ENCODE measurements at places on chromosomes 7 and 10.

DNA sequence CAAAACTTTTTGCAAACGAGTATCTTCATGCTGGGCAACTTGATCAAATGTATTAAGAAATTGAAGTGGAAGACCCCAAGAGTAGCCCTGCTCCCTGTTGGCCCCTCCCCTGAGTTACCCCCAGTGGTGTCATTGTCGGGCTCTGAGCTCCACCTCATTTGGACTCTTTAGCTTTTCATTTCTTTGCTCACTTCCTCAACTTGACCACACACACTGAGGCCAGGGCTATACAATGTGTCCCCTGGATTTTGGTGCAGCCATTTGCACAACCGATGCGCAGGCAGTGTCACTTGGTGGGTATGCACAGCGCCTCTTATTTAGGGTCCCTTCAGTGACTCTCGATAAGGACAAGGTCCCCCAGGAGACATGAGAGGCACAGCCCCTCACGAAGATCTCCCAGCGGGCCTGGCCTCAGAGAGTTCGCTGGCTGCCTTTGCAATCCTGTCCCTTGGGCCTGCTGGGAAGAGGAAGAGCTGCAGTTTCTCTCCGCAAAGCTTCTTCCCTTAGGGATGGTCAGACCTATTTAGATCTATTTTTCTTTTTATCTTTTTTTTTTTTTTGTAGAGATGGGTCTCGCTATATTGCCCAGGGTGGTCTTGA is 2.5 kb upstream of the MUC3A start:
- no peak for DNase-seq

DNA sequence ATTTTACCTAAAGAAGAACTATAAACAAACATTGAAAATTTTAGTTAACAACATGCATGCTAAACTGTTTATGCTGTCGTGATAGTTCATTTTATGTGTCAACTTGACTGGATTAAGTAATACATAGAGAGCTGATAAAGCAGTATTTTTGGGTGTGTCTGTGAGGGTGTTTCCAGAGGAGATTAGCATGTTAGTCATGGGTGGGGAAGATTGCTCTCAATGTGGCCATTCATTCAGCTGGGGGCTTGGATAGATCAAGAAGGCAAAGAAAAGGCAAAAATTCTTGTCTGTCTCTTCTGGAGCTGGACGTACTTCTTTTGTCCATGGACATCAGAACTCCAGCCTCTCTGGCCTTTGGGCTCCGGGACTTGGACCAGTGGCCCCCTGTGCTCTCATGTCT is 172.9 kb upstream of the SEMA3E start:
- DNase-seq = no peak

GRCh38 chr10:71714031-71714410 is 5.6 kb downstream of the C10orf105 start:
- no peak for DNase-seq

GRCh38 chr10:86526606-86527005 is 5.0 kb upstream of the WAPL start:
- DNase-seq = no peak

- DNase-seq = no peak
Observed at GRCh38 chr10:8073691-8074416, 19.4 kb downstream of the GATA3 start.

DNA sequence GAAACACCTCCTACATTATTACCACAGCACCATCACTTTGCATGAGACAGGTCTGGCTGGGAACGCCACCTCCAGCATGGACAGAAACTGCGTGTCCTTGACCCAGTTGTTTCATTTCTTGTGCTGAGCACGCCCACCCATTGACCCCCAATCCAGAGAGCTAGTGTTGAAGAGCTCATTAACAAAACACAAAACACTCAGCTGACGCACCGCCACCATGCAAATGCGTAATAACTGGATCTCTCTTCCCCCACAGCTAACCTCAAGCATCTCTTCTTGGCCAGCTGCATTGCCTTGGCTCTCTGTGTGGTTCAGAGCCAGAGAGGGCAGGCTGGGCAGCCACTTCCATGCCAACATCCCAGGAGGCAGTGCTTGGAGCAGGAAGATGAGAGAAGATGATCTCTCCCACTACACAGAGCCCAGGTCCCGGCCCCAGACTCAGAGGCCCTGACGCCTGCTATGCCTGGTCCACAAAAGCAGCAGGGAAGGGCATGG is 173.5 kb downstream of the PLXNA4 start:
- DNase-seq = no peak

DNA sequence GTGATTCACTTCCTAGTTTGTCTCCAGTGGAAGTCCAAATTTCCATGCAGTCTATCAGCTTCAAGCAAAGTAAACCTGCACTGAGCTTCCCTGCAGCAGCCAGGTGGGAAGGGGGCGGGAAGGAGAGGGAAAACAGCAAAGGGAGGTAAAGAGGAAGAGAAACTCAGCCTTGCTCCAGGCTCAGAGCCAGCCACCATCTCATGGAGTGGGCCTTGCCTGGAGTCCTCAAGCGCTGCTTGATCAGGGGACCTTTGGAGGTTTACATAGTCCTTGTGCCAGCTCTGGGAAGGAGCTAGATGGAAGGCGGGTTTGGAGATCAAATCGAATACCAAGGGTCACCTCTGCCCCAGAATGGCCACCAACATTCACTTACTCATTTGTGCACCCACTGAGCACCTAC is 7.4 kb downstream of the CRTAC1 start:
- no peak for DNase-seq

GRCh38 chr7:21429786-21430574 is 2.1 kb downstream of the SP4 start:
- DNase-seq = no peak

GRCh38 chr7:114478384-114478783 is 63.8 kb downstream of the FOXP2 start:
- DNase-seq = no peak
